GM04503 (cell line): ENCODE measurements at places on chromosomes 2 and 18.

DNA sequence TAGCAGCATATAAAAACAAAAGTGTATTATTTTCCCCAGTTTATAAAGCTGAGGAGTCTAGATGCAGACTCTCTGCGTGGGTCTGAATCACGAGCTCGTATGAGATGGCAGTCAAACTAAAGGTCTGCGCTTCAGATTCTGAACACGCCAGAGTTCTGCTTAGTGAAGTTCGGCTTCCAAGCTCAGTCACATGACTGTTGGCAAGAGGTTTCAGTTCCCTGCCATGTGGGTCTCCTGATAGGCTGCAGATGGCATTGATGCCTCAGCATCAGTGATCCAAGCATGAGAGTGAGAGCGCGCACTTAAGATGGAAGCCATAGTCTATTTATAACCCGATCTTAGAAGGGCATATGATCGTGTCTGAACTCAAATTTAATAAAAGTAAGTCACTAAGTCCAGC is 242.8 kb upstream of the DOK6 start:
- no peak for DNase-seq

DNA sequence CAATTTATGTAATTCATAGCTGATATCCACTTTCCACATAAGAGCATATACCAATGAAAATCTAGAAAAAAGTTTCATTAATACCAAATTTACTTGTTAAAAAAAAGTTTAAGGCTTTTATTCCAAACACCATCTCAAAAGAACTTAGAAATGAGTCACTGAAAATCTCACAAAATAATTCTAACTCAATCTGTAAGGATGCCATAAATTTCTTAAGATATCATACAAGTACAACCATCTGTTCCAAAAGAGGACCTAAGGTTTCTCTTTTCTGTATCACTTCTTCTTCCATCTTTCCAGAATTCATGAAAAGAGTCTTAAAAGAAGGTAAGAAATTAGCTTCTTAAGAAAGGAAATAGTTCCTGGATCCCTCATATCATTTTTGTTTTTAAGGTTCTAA is 60.4 kb downstream of the TRIP12 start:
- DNase-seq: no peak

GRCh38 chr2:86477349-86477748 is 36.2 kb downstream of the KDM3A start:
- no peak for DNase-seq

DNA sequence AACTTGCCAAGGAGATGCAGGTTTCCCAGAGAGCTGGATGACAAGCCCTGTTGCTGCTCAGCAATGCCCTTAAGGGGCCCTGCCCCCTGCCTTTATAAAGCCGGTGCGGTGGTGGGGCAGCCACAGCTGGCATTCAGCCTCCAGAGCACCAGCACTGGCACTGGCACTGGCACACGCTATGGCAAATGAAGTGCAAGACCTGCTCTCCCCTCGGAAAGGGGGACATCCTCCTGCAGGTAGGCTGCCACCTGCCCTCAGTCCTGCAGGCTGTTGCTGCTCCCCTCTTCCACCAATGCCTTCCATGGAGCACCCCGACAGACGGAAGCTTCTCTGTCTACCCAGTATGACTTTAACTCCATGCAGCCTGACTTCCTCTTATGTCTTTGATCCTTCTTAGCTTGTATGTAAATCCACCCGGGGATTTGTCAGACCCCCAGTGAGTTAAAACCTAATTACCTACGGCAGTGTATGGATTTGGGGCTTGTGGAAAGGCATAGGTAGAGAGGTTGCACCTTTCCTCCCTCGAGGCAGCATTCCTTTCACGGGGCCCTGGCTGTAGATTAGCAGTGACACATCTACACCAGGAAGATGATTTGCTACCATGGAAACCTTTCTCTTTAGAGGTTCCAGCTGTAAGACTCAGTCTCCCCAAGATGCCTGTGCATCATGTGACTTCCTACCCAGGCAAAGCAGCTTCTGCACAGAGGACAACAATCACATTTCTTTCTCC is at the start of gene DAPL1:
Gene DAPL1 (plus strand): TSS at position 123 of the 730 bp plus-strand sequence. CDS start 56 bp downstream, at position 179.
- DNase-seq: no peak

DNA sequence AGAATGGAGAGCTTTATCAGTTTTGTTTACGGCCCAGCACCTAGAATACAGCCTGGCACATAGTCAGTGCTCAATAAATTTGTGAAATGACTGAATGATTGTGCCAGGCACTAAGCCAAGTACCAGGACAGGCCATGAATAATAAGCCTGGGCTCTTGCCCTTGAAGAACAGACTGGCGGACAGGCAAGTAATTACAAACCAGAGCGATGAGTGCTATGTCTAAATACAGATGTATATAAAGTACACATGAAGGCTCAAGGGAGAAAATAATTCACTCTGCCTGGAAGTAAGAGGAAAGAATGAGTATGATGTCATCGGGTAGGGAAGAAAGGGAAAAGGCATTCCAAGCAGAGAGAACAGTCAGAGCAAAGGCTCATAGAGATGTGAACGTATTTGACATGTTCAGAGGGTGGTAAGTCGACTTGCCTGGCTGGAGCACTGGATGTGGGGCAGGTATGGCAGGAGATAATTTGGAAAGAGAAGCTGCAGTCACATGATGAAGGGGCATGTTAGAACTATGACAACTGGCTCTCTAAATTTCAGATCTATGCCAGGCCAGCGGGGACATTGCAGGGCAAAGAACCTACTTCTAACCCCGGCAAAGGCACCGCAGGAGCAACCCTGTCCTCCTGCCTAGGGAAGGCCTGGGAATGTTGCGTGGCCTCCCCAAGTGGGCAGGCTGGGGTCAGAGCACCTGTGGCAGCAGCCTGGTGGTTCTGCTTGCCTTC is 119.1 kb upstream of the STPG4 start:
- peak; percentile 48 for DNase-seq

DNA sequence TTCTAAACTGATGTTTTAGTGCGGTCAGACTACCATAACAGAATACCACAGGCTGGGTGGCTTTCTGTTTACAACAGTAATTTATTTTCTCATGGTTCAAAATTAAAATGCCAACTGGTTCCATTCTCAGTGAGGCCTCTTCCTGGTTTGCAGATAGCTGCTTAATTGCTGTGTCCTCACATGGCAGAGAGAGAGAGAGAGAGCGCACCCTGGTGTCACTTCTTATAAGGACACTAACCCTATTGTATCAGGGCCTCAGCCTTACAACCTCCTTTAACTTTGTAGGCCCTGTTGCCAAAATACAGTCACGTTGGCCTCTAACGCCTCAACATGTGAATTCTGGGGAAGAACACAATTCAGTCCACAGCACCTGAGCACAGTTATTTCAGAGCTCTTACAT is 37.5 kb upstream of the ZNF385B start:
- no peak for DNase-seq

- DNase-seq: no peak
These were observed 21.3 kb downstream of the SDC1 start for GRCh38 chr2:20203521-20204225.

GRCh38 chr18:8667846-8668245 is 37.5 kb upstream of the MTCL1 start:
- DNase-seq: no peak

GRCh38 chr18:3720818-3721545 is 271.0 kb downstream of the TGIF1 start:
- DNase-seq: no peak

DNA sequence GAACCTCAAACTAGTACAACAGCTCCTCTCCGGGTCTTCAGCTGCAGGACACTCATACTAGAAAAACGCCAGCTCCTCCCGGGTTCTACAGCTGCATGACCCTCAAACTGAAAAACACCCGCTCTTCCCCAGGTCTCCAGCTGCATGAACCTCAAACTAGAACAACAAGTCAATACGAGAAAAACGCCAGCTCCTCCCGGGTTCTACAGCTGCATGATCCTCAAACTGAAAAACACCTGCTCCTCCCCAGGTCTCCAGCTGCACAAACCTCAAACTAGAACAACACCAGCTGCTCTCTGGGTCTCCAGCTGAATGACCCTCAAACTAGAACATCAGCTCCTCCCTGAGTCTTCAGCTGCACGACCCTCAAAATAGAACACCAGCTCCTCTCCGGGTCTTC is 315.0 kb upstream of the TFPI start:
- no peak for DNase-seq

- no peak for DNase-seq
These were observed 15.8 kb upstream of the MTCL1 start for GRCh38 chr18:8689517-8689916.

DNA sequence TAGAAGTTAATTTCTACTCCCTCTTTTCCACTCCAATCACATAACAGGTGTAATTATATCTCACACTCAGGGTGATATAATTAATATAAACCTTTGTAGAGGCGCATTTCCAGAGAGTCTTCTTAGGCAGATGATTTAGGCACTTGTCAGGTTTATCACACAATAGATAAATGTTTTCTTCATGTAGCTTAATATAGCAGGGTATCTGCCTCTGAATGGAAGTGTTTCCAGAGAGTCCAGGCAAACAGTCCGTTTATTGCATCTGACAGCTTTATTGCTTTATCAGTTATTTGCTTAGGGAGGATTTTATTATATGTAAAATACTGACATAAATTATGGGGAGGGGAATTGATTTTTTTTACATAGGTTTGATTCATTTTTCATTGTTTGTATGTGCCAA is 766.3 kb downstream of the SLC4A3 start:
- DNase-seq: no peak

- no peak for DNase-seq
These were observed 14.2 kb downstream of the NAGK start for GRCh38 chr2:71082402-71083252.

- DNase-seq: peak; percentile 45
These were observed 51.5 kb upstream of the FRZB start for GRCh38 chr2:182917924-182918323.

DNA sequence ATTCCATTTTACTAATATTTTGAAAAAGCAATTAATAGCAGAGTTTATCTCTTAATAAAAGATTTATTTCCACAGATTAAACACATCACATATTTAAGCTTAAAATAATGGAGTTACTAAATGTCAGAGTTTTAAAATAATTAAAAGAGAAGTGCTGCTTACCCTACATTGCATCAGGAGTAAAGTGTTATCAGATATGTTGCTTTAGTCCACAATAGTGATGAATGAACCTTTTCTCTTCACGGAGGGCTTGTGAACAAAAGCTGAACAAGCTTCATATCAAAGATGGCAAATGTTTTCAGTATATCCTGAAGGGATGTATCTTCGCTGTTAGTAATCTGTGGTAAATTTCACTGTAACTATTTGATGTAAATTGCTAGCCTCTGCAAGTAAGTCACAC is 69.4 kb upstream of the TTC27 start:
- no peak for DNase-seq

GRCh38 chr2:196758474-196759377 is 40.8 kb downstream of the GTF3C3 start:
- no peak for DNase-seq

DNA sequence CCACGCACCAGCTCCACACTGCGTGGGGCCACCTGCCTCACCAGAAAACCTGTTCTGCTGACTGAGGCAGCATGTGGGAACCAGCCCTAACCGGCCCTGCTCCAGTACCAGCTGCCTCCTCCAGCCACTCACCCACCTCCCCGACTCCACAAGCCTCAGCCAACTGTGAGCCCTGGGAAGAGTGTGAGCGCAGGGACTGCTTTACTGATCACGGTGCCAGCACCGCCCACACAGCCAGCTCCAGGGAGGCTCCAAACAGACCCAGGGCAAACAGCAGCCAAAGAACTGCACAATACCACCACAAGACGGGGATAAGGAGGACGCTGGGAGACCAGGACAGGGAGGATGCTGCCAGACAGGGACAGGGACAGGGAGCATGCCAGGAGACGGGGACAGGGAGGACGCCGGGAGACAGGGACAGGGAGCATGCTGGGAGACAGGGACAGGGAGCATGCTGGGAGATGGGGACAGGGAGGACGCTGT is 28.4 kb downstream of the EIPR1 start:
- no peak for DNase-seq

- no peak for DNase-seq
These were observed 64.4 kb upstream of the REV1 start for GRCh38 chr2:99554238-99554637.

DNA sequence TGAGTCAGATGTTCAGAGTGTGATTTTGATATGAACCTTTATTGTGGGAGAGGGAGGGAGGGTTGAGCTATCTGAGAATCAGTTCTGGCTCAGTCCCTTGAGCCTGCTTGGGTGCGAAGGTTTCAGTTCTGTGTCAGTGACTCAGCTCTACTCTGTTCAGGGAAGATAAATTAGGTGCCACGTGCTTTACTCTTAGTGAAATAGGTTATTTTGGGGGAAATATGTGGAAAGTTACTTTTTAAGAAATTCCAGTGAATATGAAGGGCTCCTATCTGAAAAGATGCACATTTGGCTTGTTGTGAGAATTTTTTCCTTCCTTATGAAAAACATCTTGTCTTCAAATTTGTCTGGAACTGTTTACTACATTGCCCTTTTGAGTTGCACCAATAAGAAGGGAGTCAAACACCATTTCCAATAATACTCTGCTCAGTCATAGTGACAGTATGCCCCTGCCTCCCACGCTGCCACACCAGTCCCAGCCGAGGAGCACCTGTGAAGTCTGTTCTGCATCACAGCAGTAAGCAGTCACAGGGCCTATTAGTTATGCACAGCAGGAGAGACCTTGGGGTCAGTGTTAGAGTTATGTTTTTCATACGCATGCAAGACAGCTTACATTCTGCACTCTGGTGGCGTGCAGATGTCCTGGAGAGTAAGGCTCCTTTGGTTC is 32.8 kb upstream of the DNAH7 start:
- DNase-seq: no peak

- DNase-seq: no peak
These were observed 679.0 kb upstream of the ID2 start for GRCh38 chr2:8002765-8003393.

DNA sequence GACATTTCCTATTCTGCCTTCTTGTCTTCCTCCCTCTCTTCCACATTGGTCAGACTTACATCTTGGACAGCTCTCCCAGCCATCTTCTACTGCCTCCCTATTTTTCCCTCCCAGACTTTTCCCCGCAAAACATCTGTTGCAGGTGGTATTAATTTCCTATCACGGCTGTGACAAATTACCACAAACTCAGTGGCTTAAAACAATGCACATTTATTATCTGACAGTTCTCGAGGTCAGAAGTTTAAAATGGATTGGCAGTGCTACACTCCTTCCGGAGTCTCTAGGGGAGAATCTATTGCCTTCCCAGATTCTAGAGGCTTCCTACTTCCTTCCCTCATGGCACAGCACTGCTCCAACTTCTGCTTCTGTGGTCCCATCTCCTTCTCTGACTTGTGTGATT is 33.3 kb downstream of the STRADB start:
- no peak for DNase-seq

DNA sequence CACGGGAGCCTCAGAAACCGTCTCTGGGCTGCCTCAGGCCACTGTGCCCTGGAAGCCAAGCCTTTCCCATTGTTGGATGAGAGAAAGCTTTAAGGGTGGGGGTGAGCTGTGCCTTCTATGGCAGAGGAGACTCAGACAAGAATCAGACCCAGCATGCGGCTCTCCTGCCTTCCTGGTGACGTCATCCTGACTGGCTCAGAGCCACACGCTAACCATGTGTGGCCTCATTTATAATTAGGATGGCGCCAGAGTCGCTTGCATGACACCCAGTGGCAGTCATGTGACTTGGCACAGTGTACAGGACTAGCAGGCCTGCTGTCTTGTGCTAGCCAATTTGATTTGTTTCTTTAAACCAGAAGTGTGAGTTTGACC is 99.1 kb downstream of the SH3BP4 start:
- peak; percentile 94 for DNase-seq
